ENCODE measurements at places on chromosomes 3 and 15.
A peak's percentile ranks its signal among the peaks of the same experiment; 100 is the strongest.

GRCh38 chr3:98596541-98597500, 3.4 kb upstream of the CPOX start:
- no peak for DNase-seq
- H3K36me3 ChIP-seq: no peaks in the 10 kb centered on the region
- H3K27me3 ChIP-seq: no peaks in the 10 kb centered on the region
- H3K4me1 ChIP-seq: peaks cover 10% of the 10 kb centered on the region

- H3K36me3 ChIP-seq: no peaks in the 10 kb centered on the region
- no peak overlapping the region for H3K4me3 ChIP-seq
- peaks cover 3% of the 10 kb centered on the region for H3K4me1 ChIP-seq
- DNase-seq: no peak
These were observed 2.4 kb upstream of the CFAP91 start for GRCh38 chr3:119700269-119700919.

GRCh38 chr3:71128961-71129360, 454.6 kb downstream of the FOXP1 start:
- no peaks in the 10 kb centered on the region for H3K36me3 ChIP-seq
- peak overlapping the region; percentile 93 for H3K27ac ChIP-seq

- no peak overlapping the region for H3K27ac ChIP-seq
- H3K27me3 ChIP-seq: no peaks in the 10 kb centered on the region
- no peak overlapping the region for H3K4me3 ChIP-seq
- no peak for DNase-seq
- no peaks in the 10 kb centered on the region for H3K4me1 ChIP-seq
- no peaks in the 10 kb centered on the region for H3K36me3 ChIP-seq
These were observed 207.9 kb upstream of the SATB1 start for GRCh38 chr3:18633002-18633401.

DNA sequence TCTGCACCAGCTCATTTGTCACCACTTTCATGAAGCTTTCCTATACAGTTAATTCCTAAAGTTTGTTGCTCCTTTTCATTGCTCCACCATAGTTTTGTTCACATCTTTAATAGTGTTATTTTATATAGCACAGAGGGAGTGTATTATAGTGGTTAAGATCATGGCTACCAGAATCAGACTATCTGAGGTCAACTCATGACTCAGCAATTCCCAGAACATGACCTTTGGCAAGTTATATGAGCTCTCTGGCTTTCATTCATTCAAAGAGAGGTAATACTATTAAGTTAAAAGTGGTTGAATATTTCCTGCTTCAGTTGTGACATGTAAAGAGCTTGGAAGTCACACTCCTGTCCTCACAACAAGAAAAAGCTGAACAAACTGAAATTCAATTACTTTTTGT, 1073.5 kb downstream of the NAALADL2 start:
- H3K27ac ChIP-seq: no peak overlapping the region
- no peak overlapping the region for H3K4me3 ChIP-seq
- no peaks in the 10 kb centered on the region for H3K27me3 ChIP-seq
- no peaks in the 10 kb centered on the region for H3K36me3 ChIP-seq
- no peak for DNase-seq

GRCh38 chr3:105140899-105141367, 225.8 kb upstream of the ALCAM start:
- H3K4me3 ChIP-seq: no peak overlapping the region
- no peak overlapping the region for H3K27ac ChIP-seq
- no peaks in the 10 kb centered on the region for H3K36me3 ChIP-seq
- no peaks in the 10 kb centered on the region for H3K4me1 ChIP-seq
- DNase-seq: no peak
- no peaks in the 10 kb centered on the region for H3K27me3 ChIP-seq

DNA sequence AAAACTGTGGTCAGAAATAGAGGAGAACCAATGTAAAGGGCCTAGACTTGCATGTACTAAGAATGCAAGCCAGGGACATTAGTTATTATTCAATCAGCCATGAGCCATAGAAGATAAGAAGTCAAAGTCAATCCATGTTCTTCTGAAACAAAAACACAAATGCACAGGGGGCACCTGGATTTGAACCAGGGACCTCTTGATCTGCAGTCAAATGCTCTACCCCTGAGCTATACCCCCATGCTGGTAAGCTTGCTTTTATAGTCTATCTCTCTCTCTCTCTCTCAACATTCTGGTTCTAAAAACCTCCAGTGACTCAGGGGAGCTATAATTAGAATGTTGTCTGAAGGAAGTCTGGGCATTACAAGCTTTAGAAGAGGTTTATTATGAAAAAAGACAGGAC, 85.6 kb upstream of the ACP3 start:
- H3K27ac ChIP-seq: peak overlapping the region; percentile 53
- DNase-seq: no peak
- no peaks in the 10 kb centered on the region for H3K27me3 ChIP-seq
- H3K4me3 ChIP-seq: no peak overlapping the region

DNA sequence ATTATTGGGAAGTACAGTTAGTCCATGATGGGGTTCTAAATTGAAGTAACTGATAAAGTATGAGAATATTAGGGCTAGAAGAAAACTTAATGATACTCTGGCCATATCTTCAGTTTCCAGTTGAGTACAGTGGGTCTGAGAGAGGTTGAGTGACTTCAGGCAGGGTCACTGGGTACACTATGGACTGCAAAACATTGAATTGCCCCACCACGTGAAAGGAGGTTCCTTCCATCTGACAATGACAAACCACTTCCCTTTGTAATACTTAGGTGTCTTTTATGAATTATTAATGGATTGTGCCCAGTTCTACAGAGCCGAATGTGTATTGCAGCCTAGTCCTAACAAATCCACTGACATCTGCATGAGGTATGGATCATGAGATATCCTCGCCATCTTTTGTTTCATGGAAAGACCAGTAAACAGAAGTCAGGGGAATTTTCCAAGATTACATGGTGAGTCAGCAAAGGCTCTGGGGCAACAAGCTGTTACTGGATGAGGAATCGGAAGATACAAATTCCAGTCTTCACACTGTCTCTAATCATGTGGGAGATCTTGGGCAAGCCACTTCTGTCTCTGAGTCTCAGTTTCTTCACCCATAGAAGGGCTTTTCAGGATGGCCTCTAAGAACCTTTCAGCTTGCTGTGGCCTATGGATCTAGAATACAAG, 66.5 kb upstream of the BCL6 start:
- H3K27ac ChIP-seq: no peak overlapping the region
- H3K27me3 ChIP-seq: no peaks in the 10 kb centered on the region
- H3K36me3 ChIP-seq: no peaks in the 10 kb centered on the region
- peaks cover 24% of the 10 kb centered on the region for H3K4me1 ChIP-seq
- no peak overlapping the region for H3K4me3 ChIP-seq
- no peak for DNase-seq
